Left renal cortex interstitium (tissue), 4 donors: ENCODE measurements at places on chromosomes 5 and 9. TPM values are rescaled to one million over a fixed set of nuclear protein-coding genes. Genes with fewer than 3 reads are reported as not detected.

DNA sequence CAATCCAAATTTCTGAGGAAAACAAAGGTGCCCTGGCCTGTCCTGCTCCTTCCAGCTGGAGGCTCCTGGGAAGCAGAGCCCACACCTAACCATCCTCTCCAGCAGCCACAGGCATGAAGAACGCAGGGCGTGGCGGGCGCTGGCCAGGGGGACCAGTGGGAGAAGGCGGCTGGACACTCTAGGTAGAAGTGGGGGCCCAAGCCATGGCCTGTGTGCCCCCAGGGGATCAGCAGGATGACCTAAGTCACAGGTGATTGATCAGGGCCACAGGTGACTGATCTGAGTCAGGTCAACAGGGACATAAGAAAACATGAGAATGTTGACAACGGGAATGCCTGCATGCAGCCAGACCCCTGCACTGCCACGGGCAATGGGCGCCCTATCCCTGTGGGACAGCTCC lies 3.4 kb downstream of the QSOX2 start:
- no peak for DNase-seq

Gene OR1J2
- polyA plus RNA-seq: not detected

GRCh38 chr5:2142456-2142954 lies 259.8 kb upstream of the IRX4 start:
- no peak for DNase-seq

DNA sequence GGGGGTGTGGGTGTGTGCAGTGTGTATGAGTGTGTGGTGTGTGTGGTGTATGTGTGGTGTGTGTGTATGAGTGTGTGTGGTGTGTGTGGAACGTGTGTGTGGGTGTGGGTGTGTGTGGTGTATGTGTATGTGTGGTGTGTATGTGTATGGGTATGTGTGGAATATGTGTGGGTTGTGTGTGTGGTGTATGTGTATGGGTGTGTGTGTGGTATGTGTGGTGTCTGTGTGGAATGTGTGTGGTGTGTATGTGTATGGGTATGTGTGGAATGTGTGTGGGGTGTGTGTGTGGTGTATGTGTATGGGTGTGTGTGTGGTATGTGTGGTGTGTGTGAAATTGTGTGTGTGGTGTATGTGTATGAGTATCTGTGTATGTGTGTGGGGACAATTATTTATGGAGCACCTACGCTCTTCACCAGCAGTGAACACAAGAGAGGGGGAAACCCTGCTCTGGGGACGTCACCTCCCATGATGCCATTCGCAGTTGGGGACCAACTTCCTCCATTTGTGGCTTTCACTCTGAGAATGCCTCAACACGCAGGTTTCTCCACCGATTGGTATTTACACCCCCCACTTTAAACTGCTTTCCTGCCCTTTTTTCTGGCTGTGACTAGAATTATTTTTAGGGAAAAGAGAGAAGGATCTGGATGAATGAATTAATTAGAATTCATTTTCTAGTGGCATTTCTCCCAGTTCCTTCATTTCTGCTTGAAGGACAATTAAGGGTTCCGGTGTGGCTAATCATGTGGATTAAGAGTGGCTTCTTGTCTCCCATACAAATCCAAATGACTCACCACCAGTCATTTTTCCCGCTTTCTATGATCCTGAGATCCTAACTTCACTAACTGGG lies 238.1 kb downstream of the ROR2 start:
- no peak for DNase-seq

Gene GARNL3
- polyA plus RNA-seq: 19.6 TPM
